ENCODE measurements at places on chromosomes 7 and 10.

DNA sequence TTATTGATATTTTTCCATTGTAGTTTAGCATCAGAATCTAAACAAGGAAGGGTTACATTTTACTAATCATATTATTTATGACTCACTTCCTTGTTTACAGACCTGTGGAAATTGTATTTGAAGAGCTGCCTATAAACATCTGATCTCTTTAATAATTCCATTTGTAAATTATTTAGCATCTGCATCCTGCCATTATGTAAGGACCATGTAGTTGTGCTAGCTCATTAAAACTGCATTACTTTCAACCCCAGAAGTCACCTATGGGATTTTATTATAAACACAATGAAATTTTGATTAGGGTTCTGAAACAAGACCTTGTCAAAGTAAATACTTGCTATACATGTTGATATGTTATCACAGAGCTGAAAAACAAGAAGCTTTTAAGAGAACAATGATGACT, 146.8 kb upstream of the SLC26A5 start:
- no peak for DNase-seq

DNA sequence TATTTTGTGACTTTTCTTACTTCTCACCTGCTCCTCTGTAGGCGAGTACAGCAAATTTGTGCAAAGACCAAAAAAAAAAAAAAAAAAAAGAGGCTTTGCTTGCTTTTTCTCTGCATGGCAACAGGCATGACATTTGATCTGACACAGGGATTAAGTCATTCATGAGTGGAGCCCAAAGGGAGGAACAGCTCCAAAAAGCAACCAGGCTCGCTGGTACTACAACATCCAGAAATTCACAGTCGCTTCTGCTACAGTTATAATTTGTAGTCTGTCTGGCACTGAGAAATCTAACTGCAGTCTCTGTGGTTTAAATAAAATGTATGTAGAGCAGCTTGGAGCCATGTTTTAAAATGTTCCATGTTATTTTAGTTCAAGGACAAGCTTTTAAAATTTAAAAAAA, 31.7 kb downstream of the MKX start:
- no peak for DNase-seq

- DNase-seq, result no peak
Measured at GRCh38 chr7:37759526-37759925, 76.0 kb downstream of the GPR141 start.

DNA sequence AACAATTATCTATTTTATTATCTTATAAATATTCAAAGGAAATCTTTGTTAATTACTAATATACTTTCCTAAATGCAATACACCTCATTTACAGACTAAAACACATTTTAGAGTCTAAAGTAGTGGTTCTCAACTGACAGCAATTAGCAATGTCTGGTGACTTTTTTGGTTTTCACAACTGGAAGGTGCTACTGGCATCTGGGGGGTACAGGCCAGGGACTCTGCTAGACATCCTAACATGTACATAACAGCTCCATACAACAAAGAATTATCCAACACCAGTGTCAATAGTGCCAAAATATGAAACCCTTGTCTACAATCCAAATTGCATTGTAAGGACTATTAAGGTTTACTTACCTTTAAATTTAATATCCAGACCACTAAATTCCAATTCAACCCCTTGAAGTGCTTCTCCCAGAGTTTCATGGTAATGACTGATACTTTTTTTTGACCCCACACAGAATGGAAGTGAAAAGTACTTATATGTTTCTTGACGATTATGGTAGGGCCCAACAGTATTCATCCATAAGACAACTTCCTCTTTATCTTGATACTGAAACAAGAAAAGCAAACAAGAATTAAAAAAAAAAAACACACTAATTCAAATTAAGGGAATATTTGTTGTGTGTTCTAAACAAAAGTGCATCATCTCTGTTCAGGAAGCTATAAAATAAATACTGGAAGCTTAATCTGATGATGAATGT, 10.4 kb downstream of the TM9SF3 start:
- DNase-seq, result no peak

DNA sequence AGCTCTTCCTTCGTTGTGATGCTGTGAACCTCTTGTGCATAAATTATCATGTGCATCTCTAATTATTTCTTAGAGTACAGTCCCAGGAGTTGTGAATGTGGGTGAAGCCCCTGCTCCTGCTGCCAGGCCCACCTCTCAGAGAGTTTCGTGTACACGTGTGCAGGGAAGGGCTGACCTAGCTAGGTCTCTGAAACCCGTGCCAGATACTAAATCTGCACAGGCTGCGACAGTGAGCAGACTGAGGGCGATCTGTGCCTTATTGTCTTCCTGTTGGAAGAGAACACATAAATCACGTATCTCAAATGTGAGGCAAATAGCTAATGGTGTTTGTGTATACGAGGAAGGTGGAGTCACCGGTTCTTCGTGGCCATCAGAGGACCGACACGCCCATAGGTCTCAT, 71.8 kb upstream of the DNAJB6 start:
- no peak for DNase-seq

GRCh38 chr10:63829020-63829419, 307.8 kb downstream of the REEP3 start:
- DNase-seq, result no peak

- DNase-seq, result peak; percentile 70
Measured at GRCh38 chr7:30445770-30446169, 32.8 kb downstream of the NOD1 start.

DNA sequence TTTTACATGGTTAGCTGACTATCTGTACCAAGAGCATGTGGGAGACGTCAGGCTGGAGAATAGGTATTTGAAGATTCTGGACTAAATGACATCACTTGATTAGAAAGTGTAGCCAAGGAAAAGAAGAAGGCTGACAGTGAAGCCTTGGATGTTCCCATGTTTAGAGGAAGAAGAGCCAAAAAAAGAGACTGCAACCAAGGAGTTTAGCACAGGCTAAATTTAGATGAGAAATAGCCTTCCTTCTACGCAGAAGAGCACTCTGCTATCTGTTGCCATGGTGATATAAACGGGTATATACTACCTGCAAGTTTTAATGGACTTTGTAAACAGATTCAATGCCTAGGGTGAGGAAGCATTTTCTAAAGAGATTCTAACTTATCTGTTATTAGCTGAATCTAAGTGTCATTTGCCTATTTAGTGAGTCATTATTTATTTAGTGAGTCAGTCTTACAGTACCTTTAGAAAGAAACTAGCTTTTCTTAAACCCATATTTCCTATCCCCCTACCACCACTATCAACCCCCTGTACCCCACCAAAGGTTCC, 69.8 kb downstream of the CDK6 start:
- no peak for DNase-seq

DNA sequence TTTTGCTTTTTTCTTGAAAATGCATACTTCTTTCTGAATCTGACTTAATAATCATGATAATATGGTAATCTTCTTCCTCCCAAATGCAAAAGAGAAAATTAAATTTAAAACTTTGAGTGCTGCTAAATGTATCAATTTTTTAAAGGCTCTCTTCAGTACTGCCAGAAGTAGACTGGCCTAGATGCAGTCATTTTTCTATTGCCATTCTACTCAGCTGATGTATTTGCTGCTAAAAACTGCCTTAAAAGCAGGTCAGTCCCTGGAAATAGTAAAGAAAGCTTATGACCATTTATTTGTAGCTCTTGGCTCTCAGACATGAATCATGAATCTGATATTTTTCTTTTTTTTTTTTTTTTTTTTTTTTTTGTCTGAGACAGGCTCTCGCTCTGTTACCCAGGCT, 28.5 kb downstream of the NAPEPLD start:
- DNase-seq, result no peak

GRCh38 chr10:95906677-95907455, 909 bp upstream of the CC2D2B start:
- DNase-seq, result peak; percentile 9

- no peak for DNase-seq
Measured at GRCh38 chr7:90946730-90947501, 317.3 kb upstream of the FZD1 start.

GRCh38 chr7:83475420-83475819, 173.5 kb downstream of the SEMA3E start:
- DNase-seq, result no peak

DNA sequence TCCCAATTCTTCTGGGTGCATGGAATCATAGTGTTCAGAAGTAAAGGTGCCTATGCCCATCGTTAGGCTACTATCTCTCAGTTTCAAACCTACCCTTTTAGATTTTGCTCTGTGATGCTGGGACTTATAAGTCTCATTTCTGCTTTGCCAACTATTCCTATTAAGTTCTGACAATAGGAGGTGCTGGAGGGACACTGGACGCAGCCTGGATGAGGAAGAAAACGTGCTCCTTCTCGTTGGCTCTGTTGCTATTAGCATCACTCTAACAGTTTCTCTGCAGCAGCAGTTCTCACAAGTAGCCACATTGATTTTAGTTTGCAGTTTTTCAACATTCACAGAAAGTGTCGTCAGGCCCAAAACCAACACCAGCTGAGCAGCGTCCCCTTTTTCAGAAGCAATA, 72.4 kb downstream of the ABCC2 start:
- no peak for DNase-seq

GRCh38 chr7:18590744-18591340, 95.3 kb downstream of the HDAC9 start:
- DNase-seq, result no peak

Measured in stimulated activated CD8-positive, alpha-beta memory T cell treated with anti-CD3 and anti-CD28 coated beads, Interleukin-7, amount 100 ng/mL, for 4 hours (primary cell).